ENCODE measurements at places on chromosomes 2 and 18.

GRCh38 chr18:46502444-46502843 is 154.6 kb downstream of the LOXHD1 start:
- DNase-seq = no peak

DNA sequence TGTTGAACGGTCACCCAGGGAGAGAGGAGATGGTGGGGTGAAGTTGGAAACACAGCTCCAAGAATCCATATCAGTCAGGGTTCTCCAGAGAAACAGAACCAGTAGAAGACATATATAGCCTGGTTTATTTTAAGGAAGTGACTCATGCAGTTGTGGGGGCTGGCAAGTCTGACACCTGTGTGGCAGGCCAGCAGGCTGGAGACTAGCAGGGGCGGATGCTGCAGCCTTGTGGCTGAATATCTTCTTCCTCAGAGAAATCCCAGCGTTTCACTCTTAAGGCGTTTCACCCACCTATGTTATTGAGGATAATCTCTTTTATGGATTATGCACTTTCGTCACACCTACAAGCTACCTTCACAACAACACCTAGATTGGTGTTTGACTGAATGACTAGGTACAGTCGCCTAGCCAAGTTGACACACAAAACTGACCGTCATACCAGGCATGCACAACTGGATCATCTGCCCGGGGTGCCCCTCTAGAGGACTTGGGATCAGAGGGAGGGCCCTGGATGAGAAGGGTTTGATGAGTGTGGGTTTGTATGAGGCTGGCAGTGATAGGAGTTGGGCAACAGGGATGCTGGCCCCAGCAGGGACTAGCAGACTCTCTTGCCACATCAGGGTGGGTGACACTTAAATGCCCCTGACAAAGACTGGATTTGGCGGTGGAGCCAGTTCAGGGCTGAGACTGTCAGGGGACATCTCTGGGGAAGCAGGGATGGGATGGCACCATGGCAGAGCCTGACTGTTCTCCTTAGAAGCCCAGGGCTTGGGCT is 23.4 kb downstream of the MROH2A start:
- DNase-seq = no peak

- no peak for DNase-seq
Measured at GRCh38 chr2:182020286-182021070, 34.8 kb downstream of the PPP1R1C start.

- DNase-seq = no peak
Measured at GRCh38 chr2:205511641-205512040, 170.7 kb upstream of the NRP2 start.

DNA sequence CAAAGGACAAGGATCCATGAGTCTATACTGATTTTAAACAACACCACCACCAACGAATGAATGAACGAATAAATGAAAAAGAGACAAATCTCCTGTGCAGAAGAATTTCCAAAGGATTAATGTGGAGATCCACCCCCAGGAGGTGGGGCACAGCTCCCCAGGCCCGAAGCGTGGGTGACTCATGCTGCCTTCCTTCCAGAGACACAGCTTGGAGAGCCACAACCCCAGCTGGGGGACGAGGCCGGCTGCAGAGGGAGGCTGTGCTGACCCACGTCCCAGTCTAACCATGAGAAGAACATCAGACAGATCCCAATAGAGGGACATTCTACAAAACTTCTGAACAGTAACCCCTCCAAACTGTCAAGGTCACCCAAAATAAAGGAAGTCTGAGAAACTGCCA is 557.3 kb upstream of the SALL3 start:
- no peak for DNase-seq

GRCh38 chr18:51649796-51650195 is 452.3 kb upstream of the MEX3C start:
- DNase-seq = no peak

Measured in stimulated activated CD8-positive, alpha-beta memory T cell treated with anti-CD3 and anti-CD28 coated beads, Interleukin-4, amount 100 ng/mL, for 1 hour (primary cell).